EL (cell line): ENCODE measurements at places on chromosomes 1 and 21.

DNA sequence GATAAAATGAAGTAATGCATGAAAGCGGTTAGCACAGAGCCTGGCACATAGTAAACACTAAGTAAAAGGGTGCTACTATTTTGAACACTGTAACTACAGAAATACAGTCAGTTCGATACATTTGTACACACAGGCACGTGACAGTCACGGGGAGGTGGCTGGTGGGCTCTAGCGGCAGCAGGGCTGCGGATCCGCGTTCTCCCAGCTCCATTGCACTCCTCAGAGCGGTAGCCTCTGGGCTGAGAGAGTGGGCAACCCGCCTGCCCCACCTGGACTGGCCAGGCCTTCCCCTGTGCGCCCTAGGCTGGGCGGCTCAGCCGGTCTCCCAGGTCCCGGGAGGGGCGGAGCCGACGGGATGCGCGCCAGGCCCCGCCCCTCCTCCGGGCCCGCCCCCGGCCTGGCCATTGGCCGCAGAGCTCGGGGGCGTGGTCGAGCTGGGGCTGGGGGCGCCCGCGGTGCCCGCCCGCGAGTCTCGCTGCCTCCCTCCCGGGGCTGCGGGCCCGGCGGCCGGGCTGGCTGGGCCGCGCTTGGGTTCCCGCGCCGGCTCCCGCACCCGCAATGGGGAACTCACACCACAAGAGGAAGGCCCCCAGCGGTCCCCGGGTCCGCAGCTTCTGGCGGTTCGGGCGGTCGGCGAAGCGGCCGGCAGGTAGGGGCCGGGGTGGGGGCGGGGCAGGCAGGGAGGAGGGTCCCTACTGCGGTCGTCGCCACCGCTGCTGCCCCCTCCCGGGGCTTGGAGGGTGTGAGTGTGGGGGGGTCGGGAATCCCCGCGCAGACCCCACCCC, 51.2 kb upstream of the SYNC start:
- peak; percentile 72 for DNase-seq

DNA sequence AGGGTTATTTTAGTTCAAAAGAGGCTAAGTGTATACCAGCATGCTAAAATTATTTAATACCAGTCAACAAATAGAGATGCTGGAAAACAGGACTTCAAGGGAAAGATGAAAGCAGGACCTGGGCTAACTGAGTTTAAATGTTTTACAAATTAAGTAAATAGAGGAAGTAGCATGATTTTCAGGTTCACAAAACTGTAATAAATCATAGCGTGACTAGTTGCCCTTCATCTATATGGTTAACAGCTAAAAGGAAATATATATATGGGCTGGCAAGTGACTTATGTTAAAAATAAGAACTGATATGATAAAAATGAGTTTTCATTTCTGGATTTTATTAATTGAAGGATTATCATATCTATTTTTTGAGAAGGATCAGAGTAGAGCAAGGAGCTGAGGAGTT, 25.6 kb downstream of the DPYD start:
- no peak for DNase-seq

DNA sequence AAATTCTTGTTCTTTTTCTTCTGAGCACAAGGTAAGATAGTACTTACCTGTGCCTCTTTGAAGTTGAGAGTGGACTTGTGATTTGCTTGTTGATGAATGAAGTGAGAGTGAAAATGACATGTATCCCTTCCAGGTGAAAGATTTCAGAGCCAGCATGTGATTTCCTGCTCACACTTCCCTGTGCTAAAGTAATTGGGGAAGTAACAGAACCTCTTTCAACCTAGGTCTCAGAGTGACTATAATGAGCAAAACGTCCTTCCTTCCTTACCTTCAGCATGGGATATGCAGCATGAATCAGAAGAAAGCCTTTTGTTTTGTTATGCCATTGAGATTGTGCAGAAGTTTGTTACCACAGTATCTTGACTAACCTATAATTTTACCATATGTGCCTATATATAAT, 24.6 kb downstream of the RAVER2 start:
- DNase-seq = no peak

DNA sequence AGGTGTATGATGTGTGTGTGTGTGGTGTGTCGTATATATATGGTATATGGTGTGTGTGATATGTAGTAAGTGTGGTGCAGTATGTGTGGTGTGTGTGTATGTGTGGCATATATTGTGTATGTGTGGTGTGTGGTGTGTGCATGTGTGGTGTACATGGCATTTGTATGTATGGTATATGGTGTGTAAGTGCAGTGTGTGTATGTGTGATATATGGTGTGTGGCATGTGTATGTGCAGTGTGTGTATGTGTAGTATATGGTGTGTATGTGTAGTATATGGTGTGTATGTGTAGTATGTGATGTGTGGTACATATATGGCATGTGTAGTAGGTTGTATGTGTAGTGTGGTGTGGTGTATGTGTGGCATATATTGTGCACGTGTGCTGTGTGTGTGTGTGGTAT, 74.9 kb downstream of the OLFML3 start:
- no peak for DNase-seq

GRCh38 chr1:6025269-6026094, 20.2 kb upstream of the KCNAB2 start:
- peak; percentile 76 for DNase-seq

DNA sequence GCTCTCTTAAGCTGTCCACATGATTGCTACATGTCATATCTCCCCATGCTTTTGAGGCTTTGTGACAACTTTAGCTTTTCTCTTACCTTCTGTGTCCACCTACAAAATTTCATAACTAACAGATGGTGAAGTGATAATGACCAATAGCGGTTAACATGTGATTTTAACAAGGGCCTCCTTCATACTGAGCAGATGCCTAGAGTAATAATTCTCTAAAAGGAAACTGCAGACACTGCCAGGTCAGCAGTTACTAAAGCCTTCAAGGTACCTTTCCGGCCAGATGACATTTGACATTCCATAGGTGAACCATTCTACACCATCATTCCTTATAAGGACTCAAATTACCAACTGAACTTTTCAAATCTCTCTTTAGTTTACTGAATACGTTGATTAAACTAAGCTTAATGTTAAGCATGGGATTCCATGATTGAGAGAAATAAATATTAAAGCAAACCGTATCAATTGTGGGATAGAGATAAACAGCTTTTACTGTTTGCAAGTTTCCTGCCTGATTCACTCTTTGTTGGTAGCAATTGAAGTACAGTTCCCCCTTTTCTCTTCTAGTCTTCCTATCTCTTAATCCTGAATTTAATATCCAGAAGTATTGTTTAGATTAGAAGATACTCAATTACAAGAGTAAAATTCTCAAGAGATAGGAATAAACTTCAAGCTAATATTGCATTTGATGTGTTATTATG, 205.1 kb downstream of the PLA2G4A start:
- no peak for DNase-seq

DNA sequence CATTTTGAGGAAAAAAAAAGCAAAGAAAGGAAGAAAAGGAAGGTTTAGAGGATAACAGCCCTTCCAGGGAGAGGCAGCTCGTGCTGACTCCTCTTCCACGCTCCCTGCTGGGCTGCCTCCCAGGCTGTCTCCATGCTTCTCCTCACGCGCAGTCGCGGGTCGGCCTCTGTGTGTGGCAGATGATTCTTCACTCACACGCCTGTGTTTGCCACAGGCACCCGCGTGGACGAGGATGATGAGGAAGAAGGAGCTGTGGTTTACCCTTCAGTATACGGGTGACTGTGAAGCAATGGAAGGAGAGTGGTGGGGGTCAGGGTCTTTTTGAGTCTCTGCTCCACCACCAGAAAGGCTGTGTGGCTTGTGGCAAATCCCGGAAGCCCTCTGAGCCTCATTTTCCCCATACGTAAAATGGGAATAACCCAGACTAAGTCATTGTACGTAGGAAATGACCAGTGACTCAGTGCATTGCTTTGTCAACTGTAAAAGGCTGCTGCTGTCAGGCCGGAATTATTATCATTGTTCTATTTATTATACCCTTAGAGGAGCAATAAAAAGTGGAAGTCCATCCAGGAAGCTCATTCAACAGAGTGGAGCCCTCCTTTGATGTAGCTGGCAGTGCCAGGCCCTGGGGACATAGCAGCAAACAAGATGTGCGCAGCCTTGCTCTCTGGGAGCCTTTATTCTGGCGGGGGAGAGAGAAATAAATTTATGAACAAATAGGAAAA, 11.9 kb upstream of the SH2D2A start:
- no peak for DNase-seq

DNA sequence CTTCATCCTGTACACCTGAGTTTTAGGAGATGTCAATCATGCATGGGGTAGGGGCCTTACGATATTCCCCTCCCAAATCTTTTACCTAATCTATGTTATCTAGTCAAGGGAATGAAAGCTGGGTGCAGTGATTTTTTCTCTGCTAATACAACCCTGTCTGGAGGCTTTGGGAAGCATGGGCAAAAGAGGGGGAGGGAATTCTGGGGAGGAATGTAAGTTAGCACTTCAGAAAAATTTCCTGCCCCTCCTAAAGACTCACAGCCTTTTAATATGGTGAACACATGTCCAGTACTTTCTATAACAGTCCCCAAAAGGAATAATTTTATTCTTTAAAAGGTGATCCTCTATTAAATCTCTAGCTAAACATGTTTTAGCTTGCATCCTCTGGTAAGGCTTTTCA, 25.6 kb upstream of the PRELP start:
- DNase-seq = no peak

DNA sequence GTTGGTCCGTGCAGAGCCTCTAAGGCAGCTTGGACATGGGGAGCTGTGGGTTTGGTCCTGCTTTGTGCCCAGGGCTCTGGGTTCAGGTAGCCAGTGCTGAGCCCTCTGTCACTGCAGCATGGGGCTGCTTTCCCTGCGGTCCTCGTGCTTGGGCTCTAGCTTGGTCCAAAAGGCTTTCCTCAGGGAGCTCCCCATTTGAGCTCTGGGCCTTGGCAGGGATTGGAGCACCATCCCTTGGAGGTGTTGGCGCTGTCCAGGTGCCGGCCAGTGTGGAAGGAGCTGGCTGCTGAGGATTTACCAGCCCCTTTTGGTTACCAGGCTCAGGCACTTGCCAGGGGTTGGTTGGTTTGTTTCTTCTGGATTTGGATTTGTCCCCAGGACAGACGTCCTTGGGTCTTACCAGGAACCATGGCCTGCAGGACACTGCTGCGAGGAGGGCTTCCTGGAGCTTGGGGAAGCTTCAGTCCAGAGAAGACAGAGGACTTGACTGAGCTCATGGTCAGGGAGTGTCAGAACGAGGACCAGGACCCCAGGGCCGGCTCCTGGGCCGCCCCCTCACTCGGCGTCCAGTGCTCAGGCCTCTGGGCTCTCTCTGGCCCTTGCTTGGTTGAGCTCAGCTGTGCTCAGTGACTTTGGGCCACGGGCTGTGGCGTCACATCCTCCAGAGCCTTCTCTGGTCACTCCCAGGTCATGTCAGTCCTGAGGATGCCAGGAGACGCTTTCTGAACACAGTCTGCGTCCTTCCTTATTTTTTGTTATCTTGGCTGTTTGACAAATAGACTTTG, 224.7 kb downstream of the CAMTA1 start:
- no peak for DNase-seq

DNA sequence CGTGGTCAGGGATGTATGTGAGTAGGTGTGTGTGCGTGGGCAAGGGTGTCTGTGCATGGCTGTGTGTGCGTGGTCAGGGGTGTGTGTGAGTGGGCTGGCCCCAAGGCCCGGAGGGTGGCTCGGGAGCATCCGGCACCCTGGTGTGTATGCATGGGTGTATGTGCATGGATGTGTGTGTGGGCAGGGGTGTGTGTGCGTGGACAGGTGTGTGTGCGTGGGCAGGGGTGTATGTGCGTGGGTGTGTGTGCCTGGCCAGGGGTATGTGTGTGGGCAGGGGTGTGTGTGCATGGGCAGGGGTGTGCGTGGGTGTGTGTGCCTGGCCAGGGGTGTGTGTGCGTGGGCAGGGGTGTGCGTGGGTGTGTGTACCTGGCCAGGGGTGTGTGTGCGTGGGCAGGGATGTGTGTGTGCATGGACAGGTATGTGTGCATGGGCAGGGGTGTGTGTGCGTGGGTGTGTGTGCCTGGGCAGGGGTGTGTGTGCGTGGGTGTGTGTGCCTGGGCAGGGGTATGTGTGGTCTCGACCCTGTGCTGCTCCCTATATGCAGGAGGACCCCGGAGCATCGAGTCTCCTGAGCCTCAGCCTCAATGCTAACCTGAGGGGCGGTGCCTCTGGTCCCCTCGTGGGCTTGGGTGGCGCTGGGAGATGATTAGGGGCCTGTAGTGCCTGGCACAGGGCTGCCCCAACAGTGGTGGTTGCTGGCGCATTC, 16.3 kb downstream of the ARHGEF16 start:
- no peak for DNase-seq

DNA sequence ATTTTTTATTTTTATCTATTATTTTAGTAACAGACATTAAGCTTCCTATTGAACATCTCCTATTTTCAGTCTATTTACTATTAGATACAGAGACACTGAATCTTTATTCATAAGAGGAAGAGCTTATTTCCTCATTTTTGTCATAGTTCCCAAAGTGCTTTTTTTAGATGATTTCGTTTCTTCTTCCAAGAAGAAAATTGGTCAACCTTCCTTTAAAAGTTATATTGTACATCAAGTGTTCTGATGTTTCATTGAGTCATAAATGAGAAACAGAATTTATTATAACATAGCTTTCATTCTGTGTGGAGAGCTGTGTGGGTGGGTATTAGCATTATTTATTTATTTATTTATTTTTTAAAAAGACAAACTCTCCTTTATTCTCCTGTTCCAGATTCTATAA, 50.6 kb upstream of the BACH1 start:
- DNase-seq = no peak

DNA sequence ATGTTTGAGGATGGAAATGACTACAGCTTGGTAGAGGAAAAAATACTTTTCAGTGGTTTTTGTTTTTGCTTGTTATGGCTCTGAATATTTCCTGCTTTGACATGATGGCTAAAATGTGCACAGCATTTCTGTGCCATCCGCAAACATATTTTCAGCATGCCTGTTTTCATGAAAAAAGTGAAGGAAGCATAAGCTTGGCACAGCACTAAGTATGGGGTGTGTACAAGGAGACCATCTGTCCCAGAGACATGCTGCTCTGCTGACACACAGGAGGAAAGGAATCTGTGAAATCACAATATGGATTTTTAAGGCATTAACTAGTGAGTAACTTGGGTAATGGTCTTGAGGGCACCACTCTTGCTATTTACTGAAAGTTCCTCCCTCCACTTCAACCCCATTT, 595.5 kb downstream of the RWDD3 start:
- DNase-seq = no peak

GRCh38 chr1:229252228-229252984, 18.5 kb upstream of the RAB4A start:
- no peak for DNase-seq

DNA sequence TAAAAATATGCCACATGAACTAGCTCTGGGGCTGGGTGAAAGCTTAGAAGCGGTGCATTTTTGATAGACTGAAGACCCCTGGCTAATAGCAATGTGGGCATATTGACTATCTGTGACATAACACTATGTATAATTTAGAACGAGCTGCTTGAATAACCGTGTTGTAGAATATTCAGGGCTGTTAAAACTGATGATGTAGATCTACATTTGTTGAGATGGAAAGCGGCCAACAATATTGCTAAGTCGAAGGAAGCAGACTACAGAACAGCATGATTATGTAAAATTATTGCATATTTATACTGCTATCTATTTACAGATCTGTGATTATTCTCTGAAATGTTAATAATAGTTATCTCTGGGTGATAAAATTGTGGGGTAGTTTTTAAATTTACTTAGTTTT, 41.1 kb upstream of the BCL10 start:
- no peak for DNase-seq

GRCh38 chr1:234879147-234880080, 249.2 kb downstream of the TOMM20 start:
- DNase-seq = no peak

GRCh38 chr1:248822148-248823032, 3.3 kb downstream of the SH3BP5L start:
- no peak for DNase-seq

- DNase-seq = peak; percentile 3
These were observed 9.8 kb downstream of the SH3GLB1 start for GRCh38 chr1:86714159-86714558.
